Stimulated activated CD8-positive, alpha-beta memory T cell treated with anti-CD3 and anti-CD28 coated beads, Interleukin-4, amount 100 ng/mL, for 4 hours (primary cell): ENCODE measurements at places on chromosomes 1 and 21.

- DNase-seq = no peak
These were observed 66.6 kb downstream of the SLC37A1 start for GRCh38 chr21:42580076-42580792.

- no peak for DNase-seq
These were observed 28.9 kb downstream of the ERI3 start for GRCh38 chr1:44326024-44326701.

GRCh38 chr1:23742670-23743286 lies 493 bp upstream of the ELOA start:
- DNase-seq = no peak

DNA sequence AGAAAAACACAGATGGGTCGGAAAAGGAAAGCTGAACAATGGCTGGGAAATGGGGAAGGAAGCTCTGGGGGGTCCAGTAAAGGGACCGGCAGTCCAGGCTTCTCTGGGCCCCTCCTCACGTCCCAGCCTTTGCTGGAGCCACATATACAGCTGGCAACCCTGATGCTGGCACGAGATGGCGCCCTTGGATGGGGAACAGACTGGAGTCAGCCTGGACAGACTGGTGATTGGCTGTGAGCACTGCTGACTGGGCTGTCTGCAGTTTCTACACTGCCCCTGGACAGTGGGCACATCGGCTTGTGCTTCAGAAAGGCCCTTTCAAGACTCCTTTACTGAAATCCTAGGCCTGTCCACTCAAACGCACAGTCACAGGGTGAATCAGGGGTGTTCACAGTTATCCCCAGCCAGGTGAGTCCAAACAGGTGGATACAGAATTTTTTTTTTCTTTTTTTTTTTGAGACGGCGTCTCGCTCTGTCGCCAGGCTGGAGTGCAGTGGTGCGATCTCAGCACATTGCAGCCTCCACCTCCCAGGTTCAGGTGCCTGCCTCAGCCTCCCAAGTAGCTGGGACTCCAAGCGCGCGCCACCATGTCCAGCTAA lies 31.1 kb upstream of the ZBTB40 start:
- no peak for DNase-seq

DNA sequence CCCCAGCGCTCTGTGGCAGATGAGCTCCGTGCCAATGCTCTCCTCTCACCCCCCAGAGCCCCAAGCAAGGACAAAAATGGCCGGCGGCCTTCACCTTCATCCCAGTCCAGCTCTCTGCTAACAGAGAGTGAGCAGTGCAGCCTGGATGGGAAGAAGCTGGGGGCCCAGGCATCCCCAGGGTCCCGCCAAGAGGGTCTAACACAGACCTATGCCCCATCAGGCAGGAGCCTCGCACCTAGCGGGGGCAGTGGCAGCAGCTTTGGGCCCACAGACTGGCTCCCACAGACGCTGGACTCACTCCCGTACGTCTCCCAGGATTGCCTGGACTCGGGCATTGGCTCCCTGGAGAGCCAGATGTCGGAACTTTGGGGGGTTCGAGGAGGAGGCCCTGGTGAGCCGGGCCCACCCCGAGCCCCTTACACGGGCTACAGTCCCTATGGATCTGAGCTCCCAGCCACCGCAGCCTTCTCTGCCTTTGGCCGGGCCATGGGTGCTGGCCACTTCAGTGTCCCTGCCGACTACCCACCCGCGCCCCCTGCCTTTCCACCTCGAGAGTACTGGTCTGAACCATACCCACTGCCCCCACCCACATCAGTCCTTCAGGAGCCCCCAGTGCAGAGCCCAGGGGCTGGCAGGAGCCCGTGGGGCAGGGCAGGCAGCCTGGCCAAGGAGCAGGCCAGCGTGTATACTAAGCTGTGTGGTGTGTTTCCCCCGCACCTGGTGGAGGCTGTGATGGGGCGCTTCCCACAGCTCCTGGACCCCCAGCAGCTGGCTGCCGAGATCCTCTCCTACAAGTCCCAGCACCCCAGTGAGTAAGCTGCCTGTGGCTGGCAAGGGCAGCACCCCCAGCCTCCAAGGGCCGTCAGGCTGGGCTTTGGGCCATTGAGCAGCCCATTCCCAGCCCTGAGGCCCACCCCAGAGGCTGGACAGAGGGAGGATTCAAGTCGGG lies 8.7 kb downstream of the ZC3H12A start:
- DNase-seq = no peak

GRCh38 chr1:226526801-226527595 lies 21.6 kb upstream of the STUM start:
- no peak for DNase-seq

DNA sequence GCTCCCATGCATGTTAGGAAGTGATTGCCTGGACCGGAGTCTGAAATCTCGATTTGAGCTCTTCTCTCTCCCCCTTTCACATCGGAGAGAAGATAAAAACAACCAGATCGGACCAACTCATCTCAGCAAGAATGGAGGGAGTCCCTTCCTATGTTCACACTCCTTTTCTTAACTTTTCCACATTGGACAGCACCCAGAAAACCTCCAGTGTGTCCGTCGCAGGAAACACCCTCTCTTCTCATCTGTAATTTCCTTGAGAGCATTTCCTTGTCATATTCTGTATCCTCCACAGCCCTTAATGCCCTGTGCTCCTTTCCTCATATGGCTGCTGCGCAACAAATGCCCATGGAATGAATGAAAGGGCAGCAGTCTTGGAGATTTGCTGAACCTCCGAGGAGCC lies 1.5 kb upstream of the TDRD10 start:
- DNase-seq = no peak
